ENCODE measurements at places on chromosomes 4 and X.

GRCh38 chr4:7806338-7807090 is 133.1 kb downstream of the AFAP1 start:
- no peak for DNase-seq

GRCh38 chr4:140806163-140806562 is 50.0 kb upstream of the TBC1D9 start:
- no peak for DNase-seq

- DNase-seq = no peak
Observed at GRCh38 chr4:186760576-186760975, 36.9 kb upstream of the FAT1 start.

DNA sequence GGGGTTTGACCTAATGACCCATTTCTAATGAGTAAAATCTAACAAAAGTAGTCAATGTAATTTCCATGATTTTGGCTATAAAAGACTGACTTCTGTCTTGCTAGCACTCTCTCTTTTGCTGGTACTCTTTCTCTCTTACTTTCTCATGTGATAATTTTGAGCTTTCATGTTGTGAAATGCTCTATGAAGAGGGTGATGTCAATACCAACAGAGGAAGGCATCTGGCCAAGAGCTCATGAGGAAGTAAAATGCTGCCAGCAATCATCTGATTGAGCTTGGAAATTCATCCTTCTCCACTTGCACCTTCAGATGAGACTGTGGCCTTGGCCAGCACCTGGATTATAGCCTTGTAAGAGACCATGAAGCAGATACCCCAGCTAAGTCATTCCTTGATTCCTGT is 347.7 kb downstream of the HS3ST1 start:
- no peak for DNase-seq

GRCh38 chr4:102334624-102335023 is 10.7 kb downstream of the SLC39A8 start:
- no peak for DNase-seq

All from vagina (tissue), 2 donors.